ENCODE measurements at places on chromosomes 2 and 18.

GRCh38 chr2:101759162-101759561 is 61.7 kb downstream of the MAP4K4 start:
- DNase-seq = no peak

DNA sequence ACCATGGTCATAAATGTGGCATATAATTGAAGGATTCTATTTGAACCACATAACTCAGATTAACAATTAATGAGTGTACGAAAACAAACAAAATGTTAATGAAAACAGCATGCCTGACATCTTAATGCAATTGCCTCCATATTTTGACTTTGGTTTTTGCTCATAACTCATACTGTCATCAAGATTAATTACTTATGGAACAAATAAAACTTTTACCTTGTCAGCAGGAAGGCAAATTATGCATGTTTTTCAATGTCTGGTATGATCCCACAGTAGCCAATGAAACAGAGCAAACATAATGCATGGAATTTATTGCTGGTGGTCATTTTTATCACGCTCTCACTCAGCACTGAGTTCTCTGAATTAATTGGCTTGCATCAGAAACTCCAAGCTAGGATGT is 5.1 kb downstream of the PLEKHM3 start:
- DNase-seq = no peak

- no peak for DNase-seq
These were observed 16.6 kb downstream of the RTP5 start for GRCh38 chr2:241885946-241886643.

DNA sequence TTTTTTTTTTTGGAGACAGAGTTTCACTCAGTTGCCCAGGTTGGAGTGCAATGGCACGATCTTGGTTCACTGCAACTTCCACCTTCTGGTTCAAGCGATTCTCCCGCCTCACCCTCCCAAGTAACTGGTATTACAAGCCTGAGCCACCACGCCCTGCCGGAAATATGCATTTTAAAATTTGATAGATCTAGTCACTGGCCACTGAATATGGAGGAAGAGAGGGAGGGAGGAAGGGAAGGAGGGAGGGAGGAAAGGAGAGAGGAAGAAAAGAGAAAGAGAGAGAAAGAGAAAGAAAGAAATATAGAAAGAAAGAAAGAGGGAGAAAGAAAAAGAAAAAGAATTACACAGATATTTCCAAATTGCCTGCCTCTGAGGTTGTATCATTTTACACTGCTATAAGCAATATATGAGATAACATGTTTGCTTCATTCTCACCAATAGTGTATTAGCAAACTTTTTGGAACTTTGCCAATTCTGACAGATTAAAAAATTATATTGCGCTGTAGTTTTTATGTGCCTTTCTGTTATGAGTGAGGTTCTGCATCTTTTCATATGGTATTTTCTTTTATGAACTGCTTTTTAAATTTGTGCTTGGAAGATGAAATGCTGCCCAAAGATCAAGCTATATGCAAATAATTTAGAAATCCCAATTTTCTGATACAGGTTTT is 161.2 kb upstream of the MAP3K20 start:
- no peak for DNase-seq

DNA sequence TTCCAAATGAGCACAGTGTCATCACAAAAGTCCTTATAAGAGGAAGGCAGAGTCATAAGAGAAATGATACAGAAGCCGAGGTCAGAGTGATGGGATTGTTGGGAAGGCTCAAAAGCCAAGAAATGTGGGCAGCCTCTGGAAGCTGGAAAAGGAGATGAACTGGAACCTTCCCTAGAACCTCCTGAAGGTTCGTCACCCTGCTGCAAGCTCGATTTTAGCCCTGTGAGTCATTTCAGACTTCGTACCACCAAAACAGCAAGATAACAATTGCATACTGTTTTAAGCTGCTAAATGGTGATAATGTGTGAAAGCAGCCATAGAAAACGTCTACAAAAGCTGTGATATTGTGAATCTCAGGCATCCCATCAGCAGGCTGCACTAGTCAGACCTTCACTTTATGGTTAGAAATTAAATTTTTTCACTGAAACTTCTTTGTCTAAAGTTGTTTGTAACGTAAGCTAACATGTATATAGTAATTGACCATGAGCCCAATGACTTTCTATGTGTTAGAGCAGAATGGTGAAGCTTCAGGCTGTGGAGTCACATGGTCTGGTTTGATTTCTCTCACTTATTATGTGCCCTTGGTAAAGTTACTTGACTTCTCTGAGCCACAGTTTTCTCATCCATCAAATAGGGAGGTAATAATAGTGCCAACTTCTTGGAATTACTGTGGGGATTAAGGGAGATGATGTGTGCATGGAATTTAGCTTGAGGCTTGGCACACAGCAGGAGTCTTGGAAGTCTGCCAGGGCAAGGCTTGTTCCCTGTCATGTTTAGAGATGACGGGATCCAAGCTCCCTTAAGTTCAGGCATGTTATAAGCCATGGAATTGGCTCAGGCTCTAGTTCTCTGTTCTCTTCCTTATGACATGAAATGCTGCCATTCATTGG is 132.0 kb upstream of the CCDC195 start:
- no peak for DNase-seq

GRCh38 chr18:3015851-3016250 is 2.9 kb upstream of the LPIN2 start:
- DNase-seq = no peak

Measured in common myeloid progenitor, CD34-positive (primary cell).